Neural progenitor cell (in vitro differentiated cells): ENCODE measurements at places on chromosomes 16 and 17.

GRCh38 chr17:11458279-11458678, 140.0 kb upstream of the DNAH9 start:
- DNase-seq: no peak

DNA sequence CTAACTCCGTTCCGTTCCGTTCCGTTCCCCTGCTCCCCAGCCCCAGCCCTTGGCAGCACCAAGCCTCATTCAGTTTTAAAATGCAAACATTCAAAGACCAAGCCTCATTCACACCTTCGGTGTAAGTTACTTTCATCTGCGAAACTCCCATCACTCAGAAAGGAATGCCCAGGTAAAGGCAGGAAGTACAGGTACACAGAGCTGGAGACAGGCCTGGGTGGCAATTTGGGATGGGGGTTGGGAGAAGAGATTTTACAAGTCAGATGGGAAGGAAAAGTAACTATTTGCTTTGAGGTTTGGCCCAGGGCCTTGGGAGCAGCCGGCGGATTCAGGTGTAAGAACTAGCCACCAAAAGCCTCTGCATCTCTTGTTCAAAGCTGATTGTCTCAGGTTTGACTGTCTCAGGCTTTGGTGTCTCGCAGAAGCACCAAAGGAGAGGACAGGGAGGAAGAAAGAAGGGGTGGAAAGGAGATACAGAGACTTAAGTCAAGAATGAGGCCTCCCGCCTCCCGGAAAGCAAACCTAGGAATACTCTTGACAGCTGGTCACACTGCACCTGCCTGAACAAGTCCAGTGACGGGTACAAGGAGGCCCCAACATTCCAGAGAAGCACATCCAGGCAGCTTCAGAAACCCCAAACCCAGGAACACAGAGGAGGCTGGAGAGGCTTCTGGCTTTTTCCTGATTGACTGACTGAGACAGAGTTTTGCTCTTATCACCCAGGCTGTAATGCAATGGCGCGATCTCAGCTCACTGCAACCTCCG, 54.7 kb downstream of the NXN start:
- no peak for DNase-seq

GRCh38 chr16:75503801-75504200, 8.6 kb upstream of the CHST6 start:
- no peak for DNase-seq

GRCh38 chr16:68086860-68087268, 1.7 kb downstream of the NFATC3 start:
- DNase-seq: no peak

GRCh38 chr17:39138431-39139160, 12.8 kb downstream of the PLXDC1 start:
- no peak for DNase-seq

DNA sequence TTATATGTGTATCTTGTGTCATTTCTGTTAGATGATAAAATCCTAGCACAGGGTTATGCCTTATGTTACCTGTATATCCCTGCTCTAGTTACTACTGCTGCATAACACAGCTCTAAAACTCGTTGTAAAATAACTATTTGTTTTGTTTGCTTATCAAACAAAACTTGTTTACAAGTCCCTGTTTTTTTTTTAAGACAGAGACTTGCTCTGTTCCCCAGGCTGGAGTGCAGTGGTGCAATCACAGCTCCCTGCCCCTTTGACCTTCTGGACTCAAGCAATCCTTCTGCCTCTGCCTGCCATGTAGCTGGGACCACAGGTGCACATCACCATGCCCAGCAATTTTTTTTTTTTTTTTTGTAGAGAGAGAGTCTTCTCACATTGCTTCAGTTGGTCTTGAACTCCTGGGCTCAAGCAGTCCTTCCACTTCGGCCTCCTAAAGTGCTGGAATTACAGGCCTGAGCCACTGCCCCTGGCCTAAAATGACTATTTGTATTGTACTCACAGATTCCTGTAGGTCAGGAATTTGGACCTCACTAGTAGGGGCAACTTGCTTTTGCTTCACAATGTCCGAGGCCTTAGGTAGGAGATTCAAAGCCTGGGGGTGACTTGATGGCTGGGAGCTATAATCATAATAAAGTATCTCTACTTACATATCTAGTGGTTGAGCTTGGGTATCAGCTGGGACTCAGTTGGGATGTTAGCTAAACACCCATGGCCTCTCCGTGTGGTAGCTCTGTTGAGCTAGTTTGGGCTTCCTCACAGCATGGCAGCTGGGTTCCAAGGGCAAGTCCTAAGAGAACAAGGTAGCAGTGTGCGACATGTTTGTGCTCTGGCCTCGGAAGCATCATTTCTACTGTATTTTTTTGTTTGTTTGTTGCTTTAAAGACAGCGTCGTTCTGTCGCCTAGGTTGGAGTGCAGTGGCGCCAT, 12.6 kb downstream of the DUSP14 start:
- DNase-seq: no peak

DNA sequence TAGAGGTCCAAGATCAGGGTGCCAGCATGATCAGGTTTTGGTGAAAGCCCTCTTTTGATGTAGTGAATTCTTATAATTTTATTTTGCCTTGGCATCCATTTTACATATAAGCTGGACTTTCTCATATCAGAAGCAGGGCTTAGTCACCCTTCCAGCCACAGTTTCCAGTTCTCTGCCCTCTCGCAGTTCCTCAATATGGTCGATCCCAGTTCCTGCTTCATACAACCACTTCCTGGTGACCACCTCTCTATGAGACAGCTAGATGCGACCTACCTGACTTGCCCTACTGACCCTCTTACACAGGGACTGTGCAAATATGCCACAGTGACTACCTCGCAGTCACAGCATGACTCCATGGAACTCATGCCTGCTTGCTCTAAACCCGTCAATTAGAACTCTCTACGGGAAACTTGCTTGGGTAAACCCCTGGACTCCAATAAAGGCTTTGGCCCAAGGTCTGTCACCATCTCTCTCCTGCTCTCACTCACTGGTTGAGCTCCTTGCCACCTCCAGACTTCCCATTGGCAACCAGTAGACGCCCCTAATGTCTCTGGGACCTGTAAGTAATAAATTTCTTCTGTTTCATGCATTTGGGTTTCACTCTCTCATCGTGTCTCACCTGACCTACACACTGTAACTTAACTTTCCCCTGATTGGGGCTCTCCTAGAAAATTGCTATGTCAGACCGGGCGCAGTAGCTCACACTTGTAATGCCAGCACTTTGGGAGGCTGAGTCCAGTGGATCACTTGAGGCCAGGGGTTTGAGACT, 21.4 kb downstream of the CD300LG start:
- DNase-seq: no peak

- DNase-seq: peak; percentile 57
Observed at GRCh38 chr17:81239714-81240555, 817 bp downstream of the NDUFAF8 start.

GRCh38 chr16:75244225-75244809, 7.1 kb downstream of the BCAR1 start:
- no peak for DNase-seq

DNA sequence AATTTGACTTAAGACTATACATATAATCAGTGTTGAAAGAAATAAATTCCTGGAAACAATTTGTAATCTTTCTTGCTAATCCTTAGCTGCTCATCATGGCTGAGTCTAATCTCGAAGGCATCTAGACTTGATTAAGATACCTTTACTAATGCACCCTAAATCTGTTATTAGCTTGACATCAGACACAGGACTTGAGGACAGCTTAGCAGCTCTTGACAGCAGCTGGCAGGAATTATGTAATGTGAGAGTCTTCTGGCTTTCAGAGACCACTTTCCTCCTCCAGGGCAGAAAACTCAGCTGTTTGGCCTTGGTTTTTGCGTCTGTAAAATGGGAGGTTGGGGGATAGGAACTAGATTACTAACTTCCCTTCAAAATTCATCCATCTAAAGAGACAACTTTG, 7.1 kb upstream of the MPP2 start:
- no peak for DNase-seq

- no peak for DNase-seq
Observed at GRCh38 chr17:60471451-60471850, 49.2 kb downstream of the CHCT1 start.

- DNase-seq: no peak
Observed at GRCh38 chr17:68835071-68835470, 120.1 kb downstream of the ABCA8 start.

- peak; percentile 89 for DNase-seq
Observed at GRCh38 chr16:785563-786535, 2.3 kb downstream of the RPUSD1 start.

DNA sequence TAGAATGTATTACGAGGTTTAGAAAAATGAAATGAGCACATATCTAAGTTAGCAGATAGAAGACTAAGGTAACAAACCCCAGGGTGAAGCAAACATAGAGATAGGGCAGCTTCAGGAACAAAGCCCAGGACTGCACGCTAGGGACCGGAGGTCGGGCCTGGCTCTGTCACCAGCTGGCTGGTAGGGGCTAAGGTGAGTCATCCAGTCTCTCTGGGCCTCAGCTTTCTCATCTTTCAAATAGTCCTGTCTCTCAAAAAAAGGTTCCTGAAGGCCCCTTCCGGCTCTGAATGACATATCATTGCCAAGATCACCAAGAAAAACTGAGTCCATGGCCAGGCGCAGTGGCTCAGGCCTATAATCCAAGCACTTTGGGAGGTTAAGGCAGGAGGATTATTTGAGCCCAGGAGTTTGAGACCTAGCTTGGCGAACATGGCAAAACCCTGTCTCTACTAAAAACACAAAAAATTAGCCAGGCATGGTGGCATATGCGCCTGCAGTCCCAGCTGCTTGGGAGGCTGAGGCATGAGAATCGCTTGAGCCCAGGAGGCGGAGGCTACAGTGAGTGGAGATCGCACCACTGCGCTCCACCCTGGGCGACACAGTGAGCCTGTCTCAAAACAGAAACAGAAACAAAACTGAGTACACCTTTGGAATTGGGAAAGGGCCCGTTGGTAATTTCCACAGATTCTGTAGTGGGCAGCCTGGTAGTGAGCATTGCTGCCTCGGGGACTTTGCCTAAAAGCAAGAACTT, 26.0 kb downstream of the PKD1L3 start:
- DNase-seq: no peak

DNA sequence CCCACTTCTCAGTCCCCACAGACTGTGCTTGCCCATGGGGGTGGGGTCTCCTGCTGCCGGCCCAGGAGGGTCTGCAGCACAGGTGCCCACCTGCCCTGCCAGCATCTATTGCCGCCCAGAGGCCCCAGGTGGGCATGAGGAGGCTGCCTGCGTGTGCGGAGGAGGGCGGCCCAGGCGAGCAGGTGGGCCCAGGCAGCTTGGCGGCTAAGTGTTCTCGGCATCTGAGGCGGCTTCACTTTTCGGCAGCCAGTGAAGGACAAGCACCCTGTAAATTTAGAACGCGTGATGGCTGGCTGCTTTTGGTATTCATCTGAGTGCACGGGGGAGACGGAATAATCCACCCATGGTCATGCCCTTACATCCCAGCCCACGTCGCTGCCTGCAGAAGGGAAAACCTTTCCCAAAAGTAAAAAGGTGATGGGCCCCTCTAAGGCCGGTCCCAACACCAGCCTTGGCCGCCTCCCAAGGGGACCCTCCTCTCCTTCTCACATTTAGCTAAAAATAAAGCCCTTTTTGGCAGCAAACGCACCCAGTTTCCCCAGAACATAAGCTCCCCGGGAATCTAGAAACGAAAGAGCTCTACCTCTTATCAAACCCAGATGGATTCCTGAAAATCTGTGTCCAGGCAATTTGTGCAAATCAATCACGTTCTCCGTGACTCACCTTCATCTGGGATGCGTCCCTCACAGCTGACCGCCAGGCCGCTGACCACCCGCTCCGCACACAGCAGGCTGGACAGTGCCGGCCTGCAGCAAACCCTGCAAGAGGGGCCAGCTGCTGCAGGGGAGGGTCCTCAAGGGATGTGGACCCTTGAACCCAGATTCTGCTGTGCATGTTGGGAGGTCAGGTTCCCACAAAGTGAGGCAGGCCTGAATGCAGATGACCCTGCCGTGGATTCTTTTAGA, 79.4 kb downstream of the RBFOX3 start:
- no peak for DNase-seq
